ENCODE measurements at places on chromosomes 12 and 14. TPM values are rescaled to one million over a fixed set of nuclear protein-coding genes. Genes with fewer than 3 reads are reported as not detected.

ACOT6 gene
- not detected for total RNA-seq

ANO2 gene
- total RNA-seq = 16.1 TPM

PLEKHD1 gene
- total RNA-seq = 0.37 TPM

TPPP2 gene
- 1.2 TPM for total RNA-seq

LUM gene
- 52.0 TPM for total RNA-seq

DMAC2L gene
- total RNA-seq = 22.6 TPM

OASL gene
- total RNA-seq = 0.55 TPM

RNF212B gene
- total RNA-seq = not detected

GALC gene
- total RNA-seq = 15.2 TPM

OR6C4 gene
- total RNA-seq = not detected

OS9 gene
- total RNA-seq = 104 TPM

RND1 gene
- 0.27 TPM for total RNA-seq

ITGB7 gene
- total RNA-seq = 1.3 TPM

OTX2 gene
- total RNA-seq = not detected

NR1H4 gene
- total RNA-seq = not detected

OTUB2 gene
- 0.52 TPM for total RNA-seq

RNASE3 gene
- not detected for total RNA-seq

POTEG gene
- not detected for total RNA-seq

KCNK13 gene
- total RNA-seq = 4.5 TPM

GPR135 gene
- total RNA-seq = 2.0 TPM

PDE3A gene
- total RNA-seq = 171 TPM

GPR65 gene
- total RNA-seq = 0.42 TPM

ABHD4 gene
- 24.5 TPM for total RNA-seq

ZBTB42 gene
- 5.3 TPM for total RNA-seq

SLC5A8 gene
- not detected for total RNA-seq

LMO3 gene
- total RNA-seq = 2.6 TPM

IFNG-AS1 gene
- not detected for total RNA-seq
